Kidney capillary endothelial cell (primary cell): ENCODE measurements at places on chromosomes 5 and 9.

DNA sequence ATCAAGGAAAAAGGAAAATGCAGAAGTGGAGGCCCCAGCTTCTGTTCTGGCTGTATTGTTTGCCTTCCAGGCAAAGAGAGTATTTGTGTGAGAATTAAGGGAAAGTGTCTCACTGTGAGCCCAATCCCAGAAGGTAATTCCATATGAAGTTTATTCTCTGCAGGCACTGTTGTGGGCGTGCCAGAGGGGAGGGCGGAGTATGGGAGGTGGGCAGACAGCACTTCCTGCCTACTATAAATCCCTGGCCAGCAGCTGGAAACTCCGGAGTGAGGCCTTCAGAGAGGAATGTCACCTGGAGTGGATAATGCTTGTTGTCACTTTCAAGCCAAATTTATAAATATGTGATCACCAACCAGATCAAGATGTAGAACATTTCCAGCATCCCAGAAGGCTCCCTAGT lies 209.5 kb downstream of the ARHGAP26 start:
- DNase-seq, result no peak

DNA sequence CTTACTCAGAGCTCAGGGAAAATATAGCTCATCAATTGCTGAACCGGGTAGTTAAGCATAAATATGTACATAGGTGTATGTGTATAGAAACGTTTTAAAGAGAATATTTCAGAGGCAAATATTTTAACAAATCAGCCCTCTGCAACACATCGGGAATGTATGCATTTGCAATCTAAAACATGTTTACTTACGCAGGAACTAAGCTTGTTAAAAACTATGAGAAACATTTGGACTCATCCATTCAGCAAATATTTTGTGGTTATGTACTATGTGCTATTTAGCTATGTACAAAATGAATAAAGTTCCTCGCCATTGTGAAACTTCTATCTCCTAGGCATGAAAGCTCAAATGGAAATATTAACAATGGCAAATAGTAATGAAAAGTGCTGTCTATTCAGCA lies 469.9 kb downstream of the ARHGEF28 start:
- no peak for DNase-seq

DNA sequence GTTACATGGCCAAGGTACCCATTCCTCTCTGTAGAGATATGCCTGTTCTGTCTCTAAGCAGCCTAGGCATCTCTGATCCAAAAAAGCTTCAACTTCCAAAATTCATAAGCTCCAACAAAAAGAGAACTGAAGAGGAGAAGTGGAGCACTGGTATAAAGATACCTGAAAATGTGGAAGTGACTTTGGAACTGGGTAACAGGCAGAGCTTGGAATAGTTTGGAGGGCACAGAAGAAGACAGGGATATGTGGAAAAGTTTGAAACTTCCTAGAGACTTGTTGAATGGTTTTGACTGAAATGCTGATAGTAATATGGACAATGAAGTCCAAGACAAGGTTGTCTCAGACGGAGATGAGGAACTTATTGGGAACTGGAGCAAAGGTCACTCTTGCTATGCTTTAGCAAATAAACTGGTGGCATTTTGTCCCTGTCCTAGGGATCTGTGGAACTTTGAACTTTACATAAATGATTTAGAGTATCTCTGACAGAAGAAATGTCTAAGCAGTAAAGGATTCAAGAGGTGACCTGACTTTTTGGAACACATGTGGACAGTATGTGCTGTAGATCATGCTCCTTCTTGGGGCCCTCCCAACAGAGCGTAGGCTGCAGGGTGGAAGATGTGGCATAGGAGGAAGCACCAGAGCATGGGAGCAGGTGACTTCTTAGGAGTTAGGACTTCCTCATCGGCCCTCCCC lies 162.2 kb upstream of the TRIM32 start:
- DNase-seq, result no peak

DNA sequence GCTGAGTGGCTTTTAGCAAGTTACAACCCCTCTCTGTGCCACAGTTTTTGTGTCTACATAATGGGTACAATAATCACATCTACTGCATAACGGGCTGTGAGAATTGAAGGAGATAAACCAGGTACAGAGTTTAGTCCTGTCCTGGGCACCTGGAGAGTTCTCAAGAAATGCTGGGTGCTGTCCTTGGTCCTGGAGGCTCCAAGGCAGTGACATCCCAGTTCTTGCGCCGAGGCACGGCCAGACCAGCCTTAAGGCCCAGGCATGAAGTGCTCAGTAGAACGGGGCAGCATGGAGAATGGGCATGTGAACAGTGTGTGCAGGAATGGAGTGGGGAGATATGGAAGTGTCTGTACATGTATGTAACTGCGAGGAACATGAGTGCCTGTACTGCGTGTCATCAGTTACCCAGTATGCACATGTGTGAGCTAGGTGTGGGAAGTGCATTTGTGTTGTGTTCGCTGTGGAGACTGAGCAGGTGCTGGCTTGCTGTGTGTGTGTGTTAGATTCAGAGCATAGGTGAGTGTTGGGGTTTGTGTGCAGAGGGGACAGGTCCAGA lies 6.3 kb upstream of the UNC5A start:
- DNase-seq, result no peak

GRCh38 chr9:72254901-72255545 lies 105.8 kb downstream of the GDA start:
- DNase-seq, result no peak

GRCh38 chr9:34458013-34458958 lies at the start of the genes DNAI1 and FAM219A:
Gene DNAI1 (plus strand): TSS chr9:34458805. CDS start chr9:34459006, 201 bp downstream.
Gene FAM219A (minus strand): TSS chr9:34458570. CDS start chr9:34458263, 307 bp downstream.
- peak; percentile 97 for DNase-seq

GRCh38 chr5:61114441-61114840 lies 47.8 kb downstream of the SMIM15 start:
- no peak for DNase-seq

GRCh38 chr5:73862796-73863195 lies 236.8 kb downstream of the ARHGEF28 start:
- no peak for DNase-seq

- DNase-seq, result peak; percentile 79
Observed at GRCh38 chr9:108150736-108151586, 661.4 kb upstream of the KLF4 start.

DNA sequence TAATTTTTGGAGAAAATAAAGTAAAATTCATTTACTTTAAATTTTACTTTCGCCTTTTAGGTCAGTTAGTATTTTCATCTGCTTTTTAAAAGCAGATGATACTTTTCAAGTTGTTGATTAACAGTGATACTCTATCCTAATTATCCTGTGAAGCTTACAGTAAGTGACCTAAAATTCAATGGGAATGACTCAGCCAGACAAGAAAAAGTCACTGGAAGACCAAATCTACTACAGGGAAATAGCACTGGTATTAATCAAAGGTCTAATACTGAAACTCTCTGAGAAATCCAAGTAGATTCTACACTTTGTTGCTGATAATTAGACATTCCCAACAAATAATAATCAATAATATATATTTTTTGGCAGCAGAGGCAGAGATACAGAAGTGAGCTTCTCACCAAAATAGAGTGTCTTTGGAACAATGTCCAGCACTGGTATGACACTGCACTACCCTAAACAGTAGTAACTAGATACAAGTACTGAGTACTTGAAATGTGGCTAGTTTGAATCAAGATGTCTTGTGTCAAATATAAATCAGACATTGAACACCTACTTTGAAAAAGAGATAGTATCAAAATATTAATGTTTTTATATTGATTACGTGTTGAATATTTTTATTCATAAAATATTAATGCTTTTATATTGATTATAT lies 22.8 kb upstream of the ELL2 start:
- no peak for DNase-seq

DNA sequence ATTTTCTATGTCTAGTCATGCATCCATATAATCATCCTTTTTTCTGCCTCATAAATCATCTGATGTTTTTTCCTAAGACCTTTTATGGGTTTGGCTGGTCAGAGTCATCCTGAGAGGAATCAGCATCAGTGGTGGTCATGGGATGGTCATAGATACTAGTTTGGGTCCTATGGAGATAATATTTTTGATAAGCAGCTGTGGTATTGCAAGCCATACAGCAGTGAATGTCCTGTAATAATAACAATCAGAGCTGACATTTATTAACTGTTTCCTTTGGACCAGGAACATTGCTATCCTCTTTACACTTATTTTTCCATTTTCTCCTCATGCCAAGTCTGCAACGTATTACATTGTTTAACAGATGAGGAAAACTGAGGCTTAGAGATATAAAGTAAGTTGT lies 83.1 kb downstream of the TEX10 start:
- no peak for DNase-seq

GRCh38 chr5:75933489-75933888 lies 149.7 kb upstream of the SV2C start:
- no peak for DNase-seq

GRCh38 chr9:126125992-126126409 lies 200.6 kb upstream of the MVB12B start:
- DNase-seq, result no peak

GRCh38 chr5:78671609-78672008 lies 23.0 kb upstream of the LHFPL2 start:
- DNase-seq, result no peak

DNA sequence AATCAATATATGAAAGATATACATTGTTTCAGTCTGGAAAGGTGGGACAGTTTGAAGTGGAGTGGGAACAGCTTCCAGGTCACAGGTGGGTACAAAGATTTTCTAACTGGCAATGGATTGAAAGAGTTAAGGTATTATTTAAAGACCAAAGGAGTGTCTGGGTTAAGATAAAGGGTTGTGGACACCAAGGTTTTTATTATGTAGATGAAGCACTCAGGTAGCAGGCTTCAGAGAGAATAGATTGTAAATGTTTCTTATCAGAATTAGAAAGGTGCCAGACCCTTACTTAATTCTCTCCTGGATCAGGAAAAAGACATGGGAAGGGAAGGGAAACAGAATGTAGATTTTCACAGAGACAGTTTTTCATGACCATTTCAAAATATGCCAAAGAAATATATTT lies 1174.8 kb downstream of the MAT2B start:
- DNase-seq, result no peak

DNA sequence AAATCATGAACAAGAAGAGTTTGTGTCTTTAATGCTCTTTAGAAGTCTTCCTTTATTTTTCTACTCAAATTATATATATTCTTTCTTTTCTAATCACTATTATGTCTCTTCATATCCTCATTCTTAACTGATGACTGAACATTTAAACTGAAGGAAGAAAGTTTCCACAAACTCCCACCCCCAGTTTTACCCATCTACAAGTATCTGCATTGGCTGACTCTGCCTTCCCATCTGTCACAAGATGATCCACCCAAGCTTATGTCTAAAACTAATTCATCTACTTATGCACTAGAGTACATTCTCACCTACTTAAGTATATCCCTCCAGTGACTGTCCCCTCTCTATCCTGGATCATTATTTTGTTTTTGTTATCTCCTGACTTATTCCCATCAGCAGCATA lies 344.5 kb downstream of the PRR16 start:
- DNase-seq, result no peak

DNA sequence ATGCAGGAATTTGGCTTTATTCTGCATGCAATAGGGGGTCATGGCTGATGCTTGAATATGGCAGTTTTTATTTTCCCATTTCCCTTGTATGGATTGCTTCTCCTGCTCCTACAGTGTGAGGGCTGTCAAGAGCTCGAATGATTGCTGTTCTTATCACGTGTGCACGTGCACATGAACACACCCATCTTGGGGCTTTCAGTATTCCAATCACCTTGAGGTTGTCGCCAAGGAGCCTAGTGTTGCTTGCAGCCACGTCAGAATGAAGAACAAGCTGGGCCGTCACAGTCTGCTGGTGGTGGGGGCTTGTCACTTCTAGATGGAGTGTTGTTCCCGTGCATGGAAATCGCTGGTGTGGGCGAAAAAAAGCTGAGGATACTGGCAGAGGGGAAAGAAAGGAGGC lies 219.4 kb upstream of the GLRA1 start:
- DNase-seq, result no peak

DNA sequence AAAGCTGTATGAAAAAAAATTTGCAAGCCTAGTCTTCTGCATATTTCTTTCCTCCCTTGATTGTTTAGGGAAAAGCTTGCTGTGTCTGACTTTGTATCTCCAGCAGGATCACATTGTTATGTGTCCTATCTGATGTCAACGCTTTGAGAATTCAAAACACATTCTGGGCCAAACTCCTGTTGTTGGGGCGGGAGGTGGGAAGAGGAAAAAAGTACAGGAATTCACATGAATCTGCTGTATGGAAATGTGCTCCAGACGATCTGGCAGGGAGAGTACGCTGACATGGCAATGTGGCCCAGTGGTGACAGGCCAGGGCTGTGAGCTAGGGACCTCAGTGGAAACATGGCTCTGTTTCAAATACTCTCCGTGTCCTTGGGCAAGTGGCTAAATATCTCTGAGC lies 87.4 kb upstream of the GNA14 start:
- DNase-seq, result no peak

DNA sequence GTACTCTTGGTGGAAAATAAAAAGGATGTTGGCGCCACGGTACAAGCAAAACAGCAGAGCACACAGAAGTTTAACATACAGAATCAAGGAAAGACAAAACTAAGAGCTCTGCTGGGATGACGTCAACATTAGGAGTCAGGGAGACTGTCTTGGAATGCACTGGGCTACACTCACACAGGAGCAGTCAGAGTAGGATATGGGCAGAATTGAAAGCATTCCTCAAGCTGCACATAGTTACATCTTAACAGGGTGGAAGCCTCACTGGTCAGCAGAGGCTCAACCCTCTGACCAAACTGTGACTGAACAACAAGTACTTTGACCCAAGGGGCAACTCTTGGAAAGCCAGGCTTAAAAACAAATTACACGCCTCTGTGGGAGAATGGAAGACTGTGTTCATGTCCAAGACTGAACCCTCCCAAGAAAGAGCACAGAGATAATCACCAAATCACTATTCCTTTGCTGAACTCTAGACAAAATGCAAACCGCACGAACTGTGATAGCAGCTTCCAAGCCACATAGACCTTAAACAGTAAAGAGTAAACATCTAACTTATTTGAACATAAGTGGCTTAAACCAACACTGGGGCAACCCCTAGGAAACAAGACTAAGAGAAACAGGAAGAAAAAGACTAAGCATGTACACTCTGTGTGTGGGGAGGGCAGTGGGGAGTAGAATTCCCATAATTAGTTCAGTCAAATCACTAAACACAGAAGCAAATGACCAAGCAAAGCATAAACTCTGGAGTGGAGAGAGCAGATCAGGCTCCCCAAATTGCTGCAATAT lies 772.7 kb downstream of the PRELID2 start:
- no peak for DNase-seq

GRCh38 chr5:93320920-93321445 lies 260.0 kb downstream of the NR2F1-AS1 start:
- no peak for DNase-seq
